IMR-90 (cell line): ENCODE measurements at places on chromosomes 16 and 17. TPM values are rescaled to one million over a fixed set of nuclear protein-coding genes. Genes with fewer than 3 reads are reported as not detected.

The NETO2 gene
- total RNA-seq = 31.4 and 39.3 TPM in 2 replicates

The GDE1 gene
- total RNA-seq = 62.4 and 64.2 TPM in 2 replicates

The MT1M gene
- not detected in 2 replicates for total RNA-seq

The MYH8 gene
- total RNA-seq = not detected in 2 replicates

The CSH2 gene
- total RNA-seq = not detected in 2 replicates

The CLEC18A gene
- under 0.01 TPM in 1 of 2 replicates, not detected in the other for total RNA-seq

DNA sequence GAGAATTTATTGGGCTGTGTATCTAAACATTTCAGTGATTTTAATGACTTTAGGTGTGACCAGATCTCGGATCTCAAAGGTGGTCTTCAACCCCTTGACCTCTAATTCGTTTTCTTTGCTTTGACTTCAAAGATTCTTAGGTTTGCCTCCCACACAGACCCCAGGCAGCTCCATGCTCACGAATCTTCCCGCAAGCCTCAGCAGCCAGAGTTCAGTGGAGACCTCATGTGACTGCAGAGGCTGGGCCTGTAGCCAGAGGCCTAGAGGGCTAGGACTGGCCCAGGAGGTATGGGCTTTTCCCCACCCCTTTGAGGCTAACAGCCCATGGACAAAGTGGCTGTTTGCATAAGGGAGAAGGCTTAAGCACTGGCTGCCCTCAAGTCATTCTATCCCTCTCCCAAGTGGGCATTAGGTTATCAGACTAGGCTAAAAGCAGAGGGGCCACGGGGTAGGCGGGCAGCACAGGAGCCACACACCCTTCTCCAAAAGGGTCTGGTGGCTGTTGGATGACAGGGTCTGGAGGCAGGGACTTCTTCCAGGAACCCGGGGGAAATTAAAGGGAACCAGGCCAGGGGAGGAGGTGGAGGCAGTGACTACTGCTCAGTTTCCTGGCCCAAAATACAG lies 3.0 kb downstream of the HIRIP3 start:
- peak; percentile 63 for DNase-seq
- peaks cover 8% of the 10 kb centered on the region for H3K4me1 ChIP-seq
- H3K27ac ChIP-seq = no peak overlapping the region
- peaks cover 35% of the 10 kb centered on the region for H3K36me3 ChIP-seq
- no peaks in the 10 kb centered on the region for H3K27me3 ChIP-seq

GRCh38 chr17:67289181-67289876 lies 44.3 kb upstream of the HELZ start:
- no peak overlapping the region for H3K4me3 ChIP-seq
- no peak overlapping the region for H3K27ac ChIP-seq
- peaks cover 3% of the 10 kb centered on the region; the same call in 1 of the 2 replicates for H3K4me1 ChIP-seq
- DNase-seq = peak; percentile 55
- H3K36me3 ChIP-seq = no peaks in the 10 kb centered on the region

GRCh38 chr17:56740481-56740880 lies 93.2 kb downstream of the C17orf67 start:
- no peak overlapping the region for H3K4me3 ChIP-seq
- no peaks in the 10 kb centered on the region for H3K27me3 ChIP-seq
- H3K27ac ChIP-seq = no peak overlapping the region
- DNase-seq = no peak

DNA sequence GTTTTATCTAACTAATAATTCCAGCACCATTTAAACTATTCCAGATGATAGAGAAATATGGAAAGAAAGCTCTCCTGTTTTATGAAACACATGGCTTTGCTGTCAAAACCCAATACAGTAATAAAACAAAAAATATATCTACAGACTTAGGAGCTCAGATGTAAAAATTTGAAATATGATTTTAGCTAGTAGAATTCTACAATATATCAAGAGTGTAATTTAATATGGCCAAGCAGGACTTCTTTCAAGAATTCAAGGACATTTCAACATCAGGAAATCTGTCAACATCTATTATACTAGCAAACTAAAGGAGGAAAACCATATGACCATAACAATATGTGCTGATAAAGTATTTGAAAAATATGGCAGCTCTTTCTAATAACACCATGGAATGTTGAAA lies 57.5 kb downstream of the CCDC182 start:
- no peak overlapping the region for H3K4me3 ChIP-seq
- no peaks in the 10 kb centered on the region for H3K4me1 ChIP-seq
- no peak overlapping the region for H3K27ac ChIP-seq
- no peak for DNase-seq
- no peaks in the 10 kb centered on the region for H3K27me3 ChIP-seq

DNA sequence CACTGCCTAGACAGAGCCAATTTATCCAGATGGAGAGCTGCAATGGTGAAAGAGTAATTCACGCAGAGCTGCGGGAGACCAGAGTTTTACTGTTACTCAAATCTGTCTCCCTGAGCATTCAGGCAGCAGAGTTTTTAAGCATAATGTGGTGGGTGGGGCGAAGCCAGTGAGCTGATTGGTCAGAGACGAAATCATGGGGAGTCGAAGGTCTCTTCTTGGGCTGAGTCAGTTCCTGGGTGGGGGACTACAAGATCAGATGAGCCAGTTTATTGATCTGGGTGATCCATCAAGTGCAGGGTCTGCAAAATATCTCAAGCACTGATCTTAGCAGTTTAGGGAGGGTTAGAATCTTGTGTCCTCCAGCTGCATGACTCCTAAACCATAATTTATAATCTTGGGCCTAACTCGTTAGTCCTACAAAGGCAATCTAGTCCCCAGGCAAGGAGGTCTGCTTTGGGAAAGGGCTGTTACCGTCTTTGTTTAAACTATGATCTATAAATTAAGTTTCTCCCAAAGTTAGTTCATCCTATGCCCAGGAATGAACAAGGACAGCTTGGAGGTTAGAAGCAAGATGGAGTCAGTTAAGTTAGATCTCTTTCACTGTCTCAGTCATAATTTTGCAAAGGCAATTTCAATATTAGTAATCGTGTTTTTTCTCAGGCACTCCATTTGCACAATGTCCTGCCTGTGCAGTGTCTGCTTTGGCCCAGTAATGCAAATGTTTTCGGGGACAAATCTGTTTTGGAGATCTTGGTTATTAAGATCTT lies 27.0 kb downstream of the PIGL start:
- peaks cover 5% of the 10 kb centered on the region; the same call in 1 of the 2 replicates for H3K4me1 ChIP-seq
- peak; percentile 8 for DNase-seq
- H3K27ac ChIP-seq = no peak overlapping the region
- H3K36me3 ChIP-seq = no peaks in the 10 kb centered on the region

DNA sequence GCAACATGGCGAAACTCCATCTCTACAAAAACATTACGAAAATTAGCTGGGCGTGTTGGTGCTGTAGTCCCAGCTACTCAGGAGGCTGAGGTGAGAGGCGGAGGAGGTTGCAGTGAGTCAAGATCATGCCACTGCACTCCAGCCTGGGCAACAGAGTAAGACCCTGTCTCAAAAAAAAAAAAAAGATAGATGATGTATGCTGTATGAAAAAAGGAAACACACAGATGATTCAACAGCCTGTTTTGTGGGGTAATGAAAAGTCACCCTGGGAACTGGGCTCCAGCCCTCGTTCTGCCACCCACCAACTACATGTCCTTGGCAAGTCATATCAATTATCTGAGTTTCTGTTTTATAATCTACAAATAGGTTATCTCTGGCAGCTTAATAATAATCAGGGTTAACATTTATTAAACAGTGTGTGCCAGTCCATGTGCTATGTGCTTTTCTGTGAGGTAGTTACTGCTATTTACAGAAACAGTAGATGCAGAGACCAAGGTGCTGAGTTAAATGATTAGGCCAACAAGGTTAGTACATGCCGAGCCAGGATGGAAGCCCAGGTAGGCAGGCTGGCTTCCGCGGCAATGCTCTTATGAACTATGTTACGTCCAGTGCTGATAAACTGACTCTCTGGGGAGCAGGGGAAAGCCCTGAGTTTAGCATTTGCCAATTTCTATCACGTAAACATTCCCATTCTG lies 1.1 kb downstream of the G6PC1 start:
- H3K4me3 ChIP-seq = no peak overlapping the region
- no peak for DNase-seq
- no peaks in the 10 kb centered on the region for H3K4me1 ChIP-seq

GRCh38 chr17:63120406-63120805 lies 154.4 kb downstream of the TANC2 start:
- no peak overlapping the region for H3K27ac ChIP-seq
- H3K27me3 ChIP-seq = no peaks in the 10 kb centered on the region
- H3K36me3 ChIP-seq = peaks cover 2% of the 10 kb centered on the region; the same call in 1 of the 2 replicates
- H3K4me3 ChIP-seq = no peak overlapping the region

DNA sequence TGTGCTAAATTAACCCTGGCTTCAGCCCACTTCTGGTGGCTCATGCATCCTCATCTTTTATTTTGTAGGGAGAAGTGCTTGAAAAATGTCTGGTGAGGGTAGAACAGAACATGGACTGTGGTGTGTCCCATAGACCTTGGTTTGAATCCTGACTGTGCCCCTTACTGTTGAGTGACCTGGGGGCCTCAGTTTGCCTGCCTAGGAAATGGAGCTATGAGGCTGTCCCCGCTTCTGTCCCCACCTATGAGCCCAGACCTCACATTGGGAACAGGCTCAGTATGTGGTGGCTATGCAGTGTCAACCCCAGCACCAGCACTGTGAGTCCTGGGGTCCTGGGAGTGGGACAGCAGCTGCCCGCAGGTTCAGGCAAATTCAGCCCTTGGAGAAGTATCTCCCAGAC lies 186.3 kb upstream of the GSE1 start:
- no peak overlapping the region for H3K27ac ChIP-seq
- H3K4me1 ChIP-seq = no peaks in the 10 kb centered on the region
- peaks cover 1% of the 10 kb centered on the region; the same call in 1 of the 2 replicates for H3K36me3 ChIP-seq
- no peaks in the 10 kb centered on the region for H3K27me3 ChIP-seq
- no peak overlapping the region for H3K4me3 ChIP-seq
- DNase-seq = no peak

DNA sequence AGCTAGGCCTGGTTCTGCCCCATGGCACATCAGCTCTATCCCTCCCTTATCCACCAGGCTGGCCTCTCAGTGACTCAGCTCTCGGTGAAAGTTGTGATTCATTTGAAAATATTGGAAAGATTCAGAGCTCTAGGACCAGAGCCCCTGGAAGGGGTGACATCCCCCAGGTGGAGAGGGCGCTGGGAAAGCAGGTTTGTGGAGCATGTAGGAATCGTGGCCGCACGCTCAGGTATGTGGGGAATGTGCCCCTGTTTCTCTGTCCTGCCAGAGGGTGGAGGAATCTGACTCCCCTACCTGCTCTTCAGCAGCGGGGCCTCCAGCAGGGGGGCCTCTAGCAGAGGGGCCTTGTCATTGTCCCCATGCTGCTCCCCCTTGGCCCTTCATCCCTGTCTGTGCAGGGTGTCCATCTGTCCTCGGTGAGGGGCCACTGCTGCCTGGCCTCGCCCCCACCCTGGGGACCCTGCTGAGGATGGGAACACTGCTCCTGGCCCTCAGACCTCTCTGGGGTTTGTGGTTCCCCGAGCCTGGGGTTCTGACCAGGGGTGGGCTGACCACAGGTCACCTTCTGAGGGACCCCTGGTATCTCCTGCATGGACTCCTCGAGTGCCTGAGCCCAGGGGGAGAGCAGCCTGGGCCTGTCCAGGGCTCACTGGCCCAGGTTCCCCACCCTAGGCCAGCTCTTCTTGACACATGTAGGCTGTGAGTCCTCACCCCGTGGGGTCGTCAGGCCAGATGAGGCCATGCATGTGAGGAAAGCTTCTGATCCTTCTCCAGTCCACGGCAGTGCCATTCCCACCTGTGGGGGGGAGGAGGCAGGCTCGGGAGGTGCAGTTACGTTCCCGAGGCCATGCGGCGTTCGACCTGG lies 47.5 kb downstream of the NT5M start:
- peaks cover 4% of the 10 kb centered on the region for H3K4me1 ChIP-seq
- no peak overlapping the region for H3K4me3 ChIP-seq
- H3K27ac ChIP-seq = no peak overlapping the region
- peaks cover 8% of the 10 kb centered on the region; the same call in 1 of the 2 replicates for H3K27me3 ChIP-seq
- no peaks in the 10 kb centered on the region for H3K36me3 ChIP-seq

DNA sequence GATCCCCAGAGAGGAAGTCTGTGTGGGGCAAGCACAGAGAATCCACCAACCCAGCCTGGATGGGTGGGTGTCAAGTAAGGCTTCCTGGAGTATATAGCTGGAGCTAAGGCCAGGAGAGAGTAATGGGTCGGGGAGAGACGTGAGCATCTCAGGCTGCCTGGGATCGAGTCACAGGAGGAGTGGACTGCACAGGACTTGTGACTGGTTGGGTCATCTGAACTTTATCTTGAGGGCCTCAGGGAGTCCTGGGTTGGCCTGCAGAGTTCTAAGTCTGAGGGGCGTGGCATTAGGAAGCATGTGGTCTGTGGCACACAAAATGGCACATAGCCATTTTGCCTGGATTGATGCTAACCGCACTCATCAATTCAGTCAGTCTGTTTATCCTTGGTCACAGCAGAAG lies 1.5 kb downstream of the PLA2G15 start:
- no peak overlapping the region for H3K4me3 ChIP-seq
- DNase-seq = no peak
- H3K36me3 ChIP-seq = peaks cover 8% of the 10 kb centered on the region
- H3K4me1 ChIP-seq = peaks cover 14% of the 10 kb centered on the region
- no peak overlapping the region for H3K27ac ChIP-seq

DNA sequence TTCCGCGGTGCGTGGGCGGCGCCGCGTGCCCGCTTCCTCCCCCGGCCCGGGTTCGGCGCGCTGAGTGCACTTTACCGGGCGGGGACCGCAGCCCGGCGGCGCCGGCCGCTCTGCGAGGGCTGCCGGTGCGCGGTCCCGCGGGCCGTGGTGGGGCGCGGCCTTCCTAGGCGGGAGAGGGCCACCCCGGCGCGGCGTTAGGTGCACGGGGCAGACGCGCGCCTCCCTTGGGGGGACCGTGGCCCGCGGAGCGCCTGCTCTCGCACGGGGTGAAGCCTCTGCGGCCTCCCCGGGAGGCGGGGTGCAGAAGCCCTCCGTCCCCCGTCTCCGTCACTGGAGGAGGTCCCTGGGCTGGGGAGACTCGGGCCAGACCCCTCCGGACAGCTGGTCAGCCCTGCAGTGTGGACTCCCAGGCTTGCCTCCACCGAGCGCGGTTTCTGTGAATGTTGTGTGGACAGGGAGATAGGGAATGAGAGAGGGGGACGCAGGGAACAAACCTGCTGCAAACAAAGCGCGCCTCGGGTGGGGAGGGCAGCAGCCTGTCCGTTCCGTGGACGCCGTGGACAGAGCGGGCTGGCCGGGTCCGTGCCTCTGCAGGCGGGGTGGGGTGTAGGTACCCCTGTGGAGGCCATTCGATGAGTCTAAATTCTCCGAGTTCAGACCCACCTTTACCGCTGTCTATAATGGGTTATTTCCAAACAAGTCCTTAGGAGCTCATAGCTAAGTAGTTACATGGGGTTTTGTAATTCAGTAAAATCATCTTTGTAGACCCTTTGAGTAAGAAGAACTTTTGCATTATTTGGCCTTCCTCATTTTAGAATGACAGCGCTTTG lies 721 bp downstream of the TBCD start:
- peaks cover 2% of the 10 kb centered on the region for H3K36me3 ChIP-seq
- peak overlapping the region; percentile 93 for H3K4me3 ChIP-seq
- no peak for DNase-seq

DNA sequence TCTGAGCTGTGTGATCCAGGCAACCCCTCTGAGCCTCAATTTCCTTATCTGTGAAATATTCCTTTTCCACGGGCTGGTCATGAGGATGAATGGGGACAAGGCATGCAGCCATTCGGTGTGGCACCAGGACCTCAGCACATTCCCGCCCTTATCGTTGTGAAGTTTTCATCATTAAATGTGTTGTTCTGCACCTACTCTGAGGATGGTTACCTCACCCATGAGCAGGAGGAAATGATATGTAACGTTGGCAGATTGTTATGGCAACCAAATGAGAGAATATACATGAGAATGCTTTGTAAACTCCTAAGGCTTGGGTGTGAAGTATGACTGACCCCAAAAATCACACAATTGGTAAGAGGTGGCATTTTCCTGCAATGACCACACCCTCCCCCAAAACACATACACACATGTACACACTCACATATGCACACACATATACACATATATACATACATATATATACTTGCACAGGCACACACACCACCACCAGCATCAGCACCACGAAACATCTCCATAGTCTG lies 39.5 kb downstream of the SMARCE1 start:
- H3K36me3 ChIP-seq = no peaks in the 10 kb centered on the region
- no peaks in the 10 kb centered on the region; the same call in 1 of the 2 replicates for H3K4me1 ChIP-seq
- no peak overlapping the region for H3K27ac ChIP-seq
- no peak for DNase-seq
- H3K27me3 ChIP-seq = peaks cover 57% of the 10 kb centered on the region
